DMS53 (cell line): ENCODE measurements at places on chromosomes 2 and 18.

DNA sequence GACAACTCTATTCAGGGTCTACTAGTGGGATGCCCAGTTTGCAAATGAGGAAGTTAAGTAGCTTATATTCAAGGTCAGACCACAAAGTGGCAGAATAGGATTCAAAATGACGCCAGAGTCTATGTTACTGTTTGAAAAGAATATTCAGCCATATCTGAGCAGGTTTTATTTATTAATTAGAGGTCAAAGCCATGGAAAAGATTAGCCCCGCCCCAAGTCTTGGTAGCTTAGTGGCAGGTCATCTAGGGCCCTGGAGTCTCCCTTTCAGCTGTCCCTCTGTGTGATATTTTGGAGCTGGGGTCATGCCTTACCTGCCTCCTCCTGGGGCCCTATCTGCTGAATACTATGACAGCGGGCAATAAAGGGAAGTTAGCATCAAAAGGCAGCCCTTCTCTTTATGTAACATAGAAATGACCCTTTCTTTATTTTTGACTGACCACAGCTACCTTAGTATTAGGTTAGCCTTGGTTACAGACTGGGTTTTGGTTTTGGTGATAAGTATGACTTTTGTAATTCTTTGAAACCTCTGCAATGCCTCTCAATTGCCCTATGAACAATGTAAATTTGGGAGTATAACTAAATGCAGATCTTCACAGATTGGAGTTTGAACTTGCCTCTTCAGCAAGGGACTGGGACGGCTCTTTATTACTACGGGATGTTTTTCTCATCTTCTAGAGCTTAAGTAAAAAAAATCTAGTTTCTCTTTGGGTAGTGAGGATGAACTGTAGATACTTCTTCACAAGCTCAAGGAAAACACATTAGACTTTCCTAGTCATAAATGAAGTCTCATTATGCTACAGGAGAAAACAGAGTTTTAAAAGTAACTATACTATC lies 153.0 kb upstream of the ITGA4 start:
- peak; percentile 13 for DNase-seq

DNA sequence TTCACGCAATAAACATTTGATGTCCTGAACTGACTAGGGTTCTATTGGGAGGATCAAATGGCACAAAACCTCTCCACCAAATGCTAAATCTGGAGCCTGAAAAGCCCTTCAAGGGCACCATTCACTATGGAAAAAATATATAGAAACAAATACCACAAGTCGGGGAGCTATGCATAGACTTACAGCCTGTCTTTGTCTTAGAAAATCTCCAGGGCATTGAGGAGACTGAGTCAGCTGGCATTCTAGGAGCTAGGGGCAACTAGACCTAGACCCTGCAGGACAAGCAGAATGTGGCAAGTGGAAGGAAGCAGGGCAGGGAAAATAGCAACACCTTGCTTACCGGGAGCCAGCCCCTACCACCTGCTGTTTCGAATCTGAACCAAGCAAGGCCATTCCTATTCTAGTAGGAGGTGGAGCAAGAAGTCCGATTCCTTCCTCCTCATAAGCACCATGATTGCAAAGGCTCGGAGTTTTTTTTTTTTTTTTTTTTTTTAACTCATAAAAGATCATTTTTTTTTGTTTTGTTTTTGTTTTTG lies 77.8 kb downstream of the DDX1 start:
- no peak for DNase-seq

GRCh38 chr18:76374330-76375281 lies 120.4 kb downstream of the ZNF516 start:
- no peak for DNase-seq

GRCh38 chr2:19979932-19980331 lies 10.0 kb downstream of the WDR35 start:
- DNase-seq, result no peak

DNA sequence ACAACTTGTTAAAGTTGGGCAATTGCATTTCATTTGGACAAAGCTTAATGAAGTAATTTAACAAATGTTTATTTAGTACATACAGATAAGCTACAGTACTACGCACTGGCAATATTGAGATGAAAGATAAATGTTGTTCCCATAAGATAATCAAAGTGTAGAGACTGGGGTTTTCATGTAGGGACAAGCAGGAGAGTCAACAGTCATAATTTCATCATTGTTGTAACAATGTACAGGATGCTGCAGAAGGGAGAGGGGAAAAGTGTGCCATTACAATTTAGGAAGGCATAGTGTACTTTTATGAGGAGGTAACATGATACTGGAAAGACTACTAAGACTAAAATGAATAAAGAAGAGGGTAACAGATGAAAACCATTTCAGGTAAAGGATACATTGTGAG lies 441.6 kb downstream of the ERBB4 start:
- DNase-seq, result no peak

GRCh38 chr2:217513258-217513657 lies 489.5 kb downstream of the TNS1 start:
- DNase-seq, result no peak

- peak; percentile 32 for DNase-seq
Observed at GRCh38 chr18:37476611-37477295, 88.8 kb downstream of the CELF4 start.

DNA sequence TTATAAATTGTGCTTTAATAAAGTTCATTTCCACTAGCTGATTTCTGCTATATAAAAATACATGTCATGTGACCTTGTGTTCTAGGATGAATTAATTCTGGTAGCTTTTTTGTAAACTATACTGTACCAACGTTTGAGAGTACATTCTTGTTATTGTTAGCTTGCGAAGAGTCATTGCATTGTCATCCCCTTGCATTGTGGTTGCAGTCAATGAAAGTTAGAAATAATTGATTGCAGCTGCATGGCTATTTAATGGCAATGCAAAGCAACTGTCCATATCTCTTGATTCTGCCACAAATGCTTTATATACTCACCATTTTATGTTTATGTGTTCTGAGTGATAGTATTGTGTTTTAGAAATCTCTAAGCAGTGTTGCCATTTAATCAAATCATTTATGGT lies 91.6 kb downstream of the ZNF407 start:
- no peak for DNase-seq
